ENCODE measurements at places on chromosomes 1 and 21.

GRCh38 chr1:173580071-173580470 lies 22.8 kb downstream of the SLC9C2 start:
- no peak for DNase-seq

DNA sequence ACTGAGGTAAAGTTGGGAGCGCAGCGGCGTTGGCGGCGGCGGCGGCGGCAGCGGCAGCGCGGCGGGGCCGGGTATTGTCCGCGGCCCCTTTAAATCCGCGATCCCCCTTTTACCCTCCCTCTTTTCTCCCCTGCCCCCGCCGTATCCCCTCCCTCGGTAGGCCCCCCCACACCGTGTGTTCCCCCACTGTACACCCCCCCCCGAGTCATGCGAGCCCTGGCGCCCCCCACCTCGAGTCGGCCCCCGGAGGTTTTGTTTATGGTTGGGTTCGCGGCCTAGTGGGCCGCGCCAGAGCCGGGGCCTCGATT lies 169 bp downstream of the UBAP2L start:
- DNase-seq = no peak

- peak; percentile 38 for DNase-seq
These were observed 17.7 kb upstream of the PTPRC start for GRCh38 chr1:198620951-198621824.

DNA sequence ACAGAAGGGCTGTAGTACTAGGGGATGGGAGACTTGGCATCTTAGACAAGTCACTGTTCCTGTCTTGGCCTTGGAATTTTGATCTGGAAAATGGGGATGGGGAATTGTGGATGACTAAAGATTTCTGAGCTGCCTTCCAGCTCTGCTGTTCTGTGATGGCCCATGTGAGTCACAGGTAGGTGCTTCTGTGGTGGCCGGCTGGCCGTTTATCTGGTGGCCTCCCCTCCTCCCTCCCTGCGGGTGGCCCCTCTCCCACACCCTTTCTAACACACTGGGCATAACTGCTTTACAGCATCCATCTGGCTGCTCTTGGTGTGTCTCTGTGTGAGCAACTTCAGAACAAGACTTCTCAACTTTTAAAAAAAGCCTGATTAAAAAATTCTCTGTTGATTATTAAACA lies 35.9 kb downstream of the KCNA2 start:
- DNase-seq = no peak

DNA sequence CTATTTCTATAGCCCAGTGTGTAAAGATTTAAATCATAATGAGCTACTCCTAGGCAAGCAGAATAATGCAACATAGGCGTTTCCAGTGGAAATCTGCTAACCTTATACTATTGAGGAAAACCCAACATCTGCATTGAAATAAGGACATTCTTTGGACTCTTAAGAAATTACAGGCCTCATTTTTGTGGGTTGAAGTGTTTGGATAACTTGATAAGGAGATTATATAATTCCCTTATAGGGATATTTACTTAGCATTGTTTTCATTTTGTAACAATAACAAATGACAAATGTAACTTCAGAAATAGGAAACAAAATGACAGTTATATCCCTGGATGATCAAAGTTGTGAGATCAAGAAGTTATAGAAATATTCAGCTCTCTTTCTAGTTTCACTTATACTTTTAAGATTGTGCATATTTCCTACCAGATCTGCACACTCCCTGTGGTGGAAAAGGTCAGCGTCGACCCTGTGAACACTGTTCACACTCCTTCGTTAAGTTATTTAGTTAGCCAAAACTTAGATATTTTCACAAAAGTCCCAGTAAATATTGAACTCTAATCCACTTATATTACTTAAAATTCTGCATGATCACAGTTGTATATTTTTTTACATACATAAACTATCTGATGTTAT lies 284.4 kb upstream of the C1orf105 start:
- DNase-seq = no peak

DNA sequence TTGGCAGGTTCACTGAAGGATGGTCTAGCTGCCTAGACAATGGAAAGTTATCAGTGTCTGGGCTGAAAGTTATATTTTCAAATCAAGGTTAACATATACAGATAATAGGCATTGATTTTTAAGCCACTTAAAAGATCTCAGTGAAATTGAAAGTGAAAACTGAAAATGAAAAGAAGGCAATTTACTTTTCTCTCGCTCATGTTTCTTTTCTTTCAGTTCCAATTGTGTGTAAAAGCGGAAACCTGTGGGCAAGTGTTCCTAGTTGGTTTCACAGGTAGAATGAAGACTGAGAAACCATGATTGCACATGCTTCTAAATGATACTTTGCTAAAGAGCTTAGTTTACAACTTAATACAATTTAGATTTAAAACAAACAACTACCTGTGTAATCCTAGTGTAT lies 383.7 kb downstream of the ZP4 start:
- no peak for DNase-seq
